ENCODE measurements at places on chromosomes 7 and 10. TPM values are rescaled to one million over a fixed set of nuclear protein-coding genes. Genes with fewer than 3 reads are reported as not detected.

The CDHR3 gene
- 1.4 TPM for total RNA-seq

The HOGA1 gene
- not detected for total RNA-seq

The STEAP1B gene
- total RNA-seq, result 0.33 TPM

The RAB19 gene
- total RNA-seq, result 4.8 TPM

The SFRP5 gene
- total RNA-seq, result not detected

The FANK1 gene
- 0.68 TPM for total RNA-seq

The ANK3 gene
- 19.1 TPM for total RNA-seq

The AVPI1 gene
- 1.9 TPM for total RNA-seq

The BBS9 gene
- total RNA-seq, result 14.0 TPM

The ATOH7 gene
- total RNA-seq, result not detected

The C10orf88 gene
- 12.6 TPM for total RNA-seq

The TAS2R5 gene
- 0.91 TPM for total RNA-seq

The DLX6 gene
- not detected for total RNA-seq

The CYP2C9 gene
- total RNA-seq, result not detected

The ENO4 gene
- not detected for total RNA-seq

The SNX8 gene
- 22.4 TPM for total RNA-seq

The NAT16 gene
- not detected for total RNA-seq

The TAS2R41 gene
- not detected for total RNA-seq

Measured in activated CD4-positive, alpha-beta memory T cell treated with anti-CD3 and anti-CD28 coated beads, Interleukin-2, amount 10 ng/mL, durations not matched to agents 7 days and 5 days (primary cell).